IPS DF 6.9 (cell line): ENCODE measurements at places on chromosomes 16 and 17.

GRCh38 chr16:9484426-9484825, 393.0 kb downstream of the HAPSTR1 start:
- no peak for DNase-seq

- no peak for DNase-seq
Measured at GRCh38 chr16:19179546-19180490, 11.8 kb downstream of the SYT17 start.

DNA sequence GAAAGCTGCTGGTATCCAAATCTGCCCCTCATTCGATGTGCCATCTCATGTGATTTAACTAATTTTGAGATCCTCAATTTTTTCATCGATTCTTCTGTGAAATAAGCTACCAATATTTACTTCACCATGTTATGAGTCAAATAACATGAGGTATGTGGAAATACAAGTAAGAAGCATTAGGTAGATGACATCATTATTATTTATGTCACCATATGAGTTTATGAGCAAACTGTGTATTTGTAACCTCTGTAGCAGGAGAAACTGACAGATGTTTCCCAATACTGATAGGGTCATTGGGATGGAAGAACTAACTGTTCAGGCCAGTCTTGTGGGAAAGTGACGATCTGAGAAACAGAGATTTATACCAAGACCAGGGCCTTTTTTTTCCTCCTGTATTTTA, 229.4 kb upstream of the GOT2 start:
- DNase-seq: no peak

- DNase-seq: no peak
Measured at GRCh38 chr17:40558300-40558889, 6.9 kb downstream of the CCR7 start.

- no peak for DNase-seq
Measured at GRCh38 chr17:64133546-64134215, 3.7 kb upstream of the ERN1 start.

DNA sequence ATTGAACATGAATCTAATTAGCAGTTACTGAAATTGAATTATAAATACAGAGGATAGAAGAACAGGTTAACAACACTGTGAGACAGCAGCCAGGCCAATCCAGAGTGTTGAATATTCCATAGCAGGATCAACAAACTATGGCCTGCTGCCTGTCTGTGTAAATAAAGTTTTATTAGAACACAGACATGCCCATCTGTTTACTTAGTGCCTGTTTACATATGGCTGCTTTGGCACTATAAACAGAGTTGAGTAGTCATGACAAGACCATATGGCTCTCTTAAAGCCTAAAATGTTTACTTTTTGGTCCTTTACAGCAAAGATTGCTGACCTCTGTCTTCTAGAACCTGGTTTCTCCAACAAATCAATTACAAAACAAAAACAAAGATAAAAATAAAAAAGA, 115.4 kb upstream of the CDC42EP4 start:
- no peak for DNase-seq

DNA sequence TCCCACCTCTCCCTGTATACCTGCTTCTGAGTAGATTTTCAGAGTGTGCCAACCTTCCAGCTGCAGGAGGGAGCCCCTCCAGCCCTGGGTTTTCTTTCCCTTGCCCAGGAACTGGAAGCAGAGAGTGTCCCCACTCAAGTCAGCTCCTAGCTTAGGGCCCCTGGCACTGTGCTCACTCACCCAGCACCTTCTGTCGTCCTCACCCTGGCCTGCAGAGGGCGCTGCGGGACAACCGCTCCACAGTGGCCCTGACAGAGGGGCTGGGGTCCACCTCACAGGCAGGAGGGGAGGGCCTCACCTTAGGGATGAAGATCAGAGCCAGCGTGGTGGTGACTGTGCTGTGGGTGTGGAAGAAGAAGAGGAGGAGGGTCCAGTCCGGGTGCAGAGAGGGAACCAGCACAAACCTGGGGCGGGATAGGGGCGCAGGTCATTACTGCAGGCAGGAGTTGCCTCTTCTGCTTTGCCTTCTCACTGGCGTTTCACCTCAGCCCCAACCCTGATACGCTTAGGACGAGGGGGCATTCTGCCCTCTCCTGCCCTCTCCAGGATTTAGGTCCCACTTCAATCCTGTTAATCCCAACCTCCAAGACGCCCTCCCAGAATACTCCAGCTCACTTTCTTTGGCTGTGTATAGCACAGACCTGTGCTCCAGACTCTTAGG, 10.0 kb downstream of the GPR179 start:
- peak; percentile 76 for DNase-seq

DNA sequence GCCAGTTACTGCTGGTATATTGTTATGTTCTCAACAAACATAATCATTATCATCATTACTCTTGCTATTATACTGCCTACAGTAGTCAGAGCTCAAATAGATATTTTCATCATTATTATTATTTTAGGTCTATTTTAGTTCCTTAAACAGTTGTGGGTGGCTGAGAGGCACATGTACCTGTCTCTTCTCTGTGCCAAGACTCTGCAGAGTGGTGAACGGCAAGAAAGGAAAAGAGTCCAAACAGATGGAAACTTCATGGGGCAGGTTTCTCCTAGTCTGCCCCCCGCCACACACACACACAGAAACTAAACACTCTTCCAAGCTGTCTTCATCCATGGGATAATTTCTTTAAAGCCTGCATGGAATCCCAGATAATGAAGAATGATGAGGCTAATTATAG, 77.7 kb upstream of the CLEC3A start:
- DNase-seq: no peak

DNA sequence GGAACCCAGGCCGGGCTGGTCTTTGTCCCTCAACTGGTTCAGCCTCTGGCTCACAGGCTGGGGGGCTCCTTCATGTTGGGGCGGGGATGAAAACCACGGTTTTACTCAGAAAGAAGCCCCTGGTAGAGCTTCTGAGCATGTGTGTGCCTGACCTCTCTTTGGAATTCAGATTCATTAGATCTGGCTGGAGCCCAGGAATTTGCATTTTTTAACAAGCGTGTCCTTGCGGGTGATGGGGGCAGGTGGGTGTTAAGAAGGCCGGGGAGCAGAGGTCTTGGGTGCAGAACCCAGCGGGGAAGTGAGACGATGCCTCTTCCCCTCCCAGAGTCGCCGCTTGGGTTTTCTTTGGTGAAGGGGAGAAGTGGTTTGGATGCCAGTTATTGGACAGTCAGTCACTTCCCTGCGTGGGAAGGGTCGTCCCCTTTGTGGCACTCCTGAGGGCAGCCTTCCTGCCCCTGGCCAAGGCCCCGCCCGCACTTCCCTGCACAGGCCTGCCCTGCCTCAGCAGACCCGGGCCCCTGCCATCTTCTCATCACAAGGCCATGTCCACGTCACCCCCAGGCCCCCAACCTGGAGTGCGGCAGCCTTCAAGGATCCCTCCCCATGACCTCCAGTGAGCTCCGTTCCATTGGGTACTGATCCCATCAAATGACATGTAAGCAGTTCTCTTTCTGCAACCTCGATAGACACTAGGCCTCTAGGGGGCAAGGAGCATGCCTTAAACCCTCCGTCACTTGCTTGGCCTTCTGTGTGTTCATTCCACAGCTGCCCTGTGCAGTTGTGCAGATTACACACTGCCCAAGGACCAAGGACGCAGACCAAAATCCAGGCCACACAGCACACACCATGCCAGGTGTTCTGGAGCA, 177.7 kb upstream of the CIBAR2 start:
- DNase-seq: no peak

GRCh38 chr17:73256220-73256619, 5.5 kb downstream of the CPSF4L start:
- no peak for DNase-seq

- no peak for DNase-seq
Measured at GRCh38 chr16:74455619-74456289, 34.5 kb upstream of the CLEC18B start.

DNA sequence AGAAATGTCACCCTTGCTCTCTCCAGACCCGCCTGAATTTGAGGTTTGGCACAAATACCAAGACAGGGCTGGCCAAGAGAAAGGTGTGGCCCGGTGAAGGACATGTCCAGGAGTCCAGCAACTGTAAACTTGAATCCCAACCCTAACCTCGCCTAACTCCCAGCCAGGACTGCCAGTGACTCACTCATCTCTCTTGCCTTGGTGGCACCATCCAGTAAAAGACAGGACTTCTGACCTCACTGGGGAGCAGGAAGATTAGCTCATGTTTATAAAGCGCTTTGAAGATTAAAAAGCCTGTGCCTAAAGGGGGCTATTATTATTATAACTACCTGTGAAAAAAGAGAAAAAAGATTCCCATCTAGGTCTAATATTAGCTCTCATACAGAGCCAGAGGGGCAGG, 335.3 kb downstream of the SOX9 start:
- DNase-seq: no peak

DNA sequence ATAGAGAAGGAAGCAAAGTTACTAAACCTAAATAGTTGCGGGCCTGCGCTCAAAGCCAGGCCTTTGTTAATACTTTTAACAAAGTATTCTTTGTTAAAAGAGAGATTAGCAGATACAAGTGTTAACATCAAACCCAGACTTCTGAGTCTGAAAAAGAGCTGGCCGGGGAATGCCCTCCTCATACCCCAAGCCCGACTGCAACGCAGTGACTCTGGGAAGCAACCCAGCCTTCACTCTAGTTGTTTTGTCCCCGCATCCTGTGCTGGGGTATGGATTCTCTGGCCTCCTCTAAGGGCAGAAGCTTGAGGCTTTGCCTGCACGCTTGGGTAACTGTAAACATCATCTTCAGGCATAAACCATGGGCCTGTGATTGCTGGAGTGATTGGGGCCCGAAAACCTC, 48.3 kb downstream of the ADCY7 start:
- no peak for DNase-seq

DNA sequence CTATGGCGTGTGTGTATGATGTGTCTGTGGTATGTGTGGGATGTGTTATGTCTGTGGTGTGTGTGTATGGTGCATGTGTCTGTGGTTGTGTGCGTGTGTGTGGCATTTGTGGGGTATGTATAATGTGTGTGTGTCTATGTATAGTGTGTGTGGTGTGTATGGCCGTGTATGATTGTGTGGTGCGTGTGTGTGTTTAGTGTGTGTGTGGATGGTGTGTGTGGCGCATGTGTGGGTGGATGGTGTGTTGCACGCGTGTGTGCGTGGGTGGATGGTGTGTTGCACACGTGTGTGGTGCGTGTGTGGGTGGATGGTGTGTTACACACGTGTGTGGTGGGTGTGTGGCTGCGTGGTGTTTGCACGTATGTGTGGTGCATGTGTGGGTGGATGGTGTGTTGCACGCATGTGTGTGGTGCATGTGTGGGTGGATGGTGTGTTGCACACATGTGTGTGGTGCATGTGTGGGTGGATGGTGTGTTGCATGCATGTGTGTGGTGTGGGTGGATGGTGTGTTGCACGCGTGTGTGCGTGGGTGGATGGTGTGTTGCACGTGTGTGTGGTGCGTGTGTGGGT, 5.6 kb upstream of the SLC38A10 start:
- DNase-seq: no peak

- no peak for DNase-seq
Measured at GRCh38 chr17:7176841-7177190, 2.4 kb downstream of the ASGR1 start.

- DNase-seq: no peak
Measured at GRCh38 chr17:34011599-34011998, 243.5 kb upstream of the CCL2 start.
